Thymus (tissue), 14 donors: ENCODE measurements at places on chromosomes 12 and 14. TPM values are rescaled to one million over a fixed set of nuclear protein-coding genes. Genes with fewer than 3 reads are reported as not detected.

The KRT8 gene
- polyA plus RNA-seq: 142 TPM

DNA sequence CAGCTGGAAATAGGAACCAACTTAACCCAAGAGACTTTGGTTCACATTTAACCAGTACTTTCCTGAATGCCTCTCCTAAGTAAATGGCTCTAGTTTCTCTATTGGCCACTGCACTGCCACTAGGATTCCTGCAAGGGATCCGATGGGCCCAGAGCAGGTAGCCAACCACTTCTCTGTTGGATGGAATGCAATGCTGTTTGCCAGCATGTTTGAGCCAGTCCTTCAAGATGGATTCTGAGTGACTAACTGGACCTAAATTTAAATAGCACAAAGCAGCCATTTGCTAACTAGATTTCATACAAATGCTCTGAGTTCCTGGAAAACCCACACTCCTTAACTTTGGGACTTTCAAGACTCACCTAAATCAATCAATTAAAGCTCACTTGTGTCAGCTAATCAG is 9.5 kb upstream of the CLEC2D start:
- H3K27me3 ChIP-seq: no peaks in the 10 kb centered on the region
- peaks cover 5% of the 10 kb centered on the region for H3K4me1 ChIP-seq
- DNase-seq: no peak
- H3K4me3 ChIP-seq: no peak overlapping the region
- H3K27ac ChIP-seq: no peak overlapping the region

The AICDA gene
- polyA plus RNA-seq: 0.39 TPM

GRCh38 chr12:76117067-76117691 is 32.7 kb upstream of the NAP1L1 start:
- no peak for DNase-seq
- no peaks in the 10 kb centered on the region for H3K27me3 ChIP-seq
- H3K4me1 ChIP-seq: no peaks in the 10 kb centered on the region

The ZDHHC22 gene
- polyA plus RNA-seq: 0.05 TPM

The IFNG-AS1 gene
- polyA plus RNA-seq: 0.07 TPM

DNA sequence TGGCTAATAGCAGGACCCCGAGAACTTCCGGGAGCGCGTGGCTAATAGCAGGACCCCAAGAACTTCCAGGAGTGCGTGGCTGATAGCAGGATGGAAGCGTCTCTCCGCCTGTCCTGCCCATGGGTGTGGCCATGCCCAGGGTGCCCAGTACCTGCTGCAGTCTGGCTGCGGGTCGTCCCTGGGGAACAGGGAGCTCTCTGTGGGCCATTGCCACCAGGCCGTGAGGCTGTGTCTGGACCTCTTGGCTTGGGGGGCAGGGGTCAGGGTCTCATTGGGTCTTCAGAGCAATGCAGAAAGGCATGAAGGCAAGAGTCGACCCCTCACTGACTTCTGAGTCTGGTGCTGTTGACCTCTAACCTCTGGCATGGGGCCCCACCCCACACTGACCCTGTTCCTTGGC is 35.4 kb downstream of the PACS2 start:
- peaks cover 12% of the 10 kb centered on the region for H3K36me3 ChIP-seq
- no peak overlapping the region for H3K4me3 ChIP-seq
- peaks cover 3% of the 10 kb centered on the region for H3K4me1 ChIP-seq

- no peaks in the 10 kb centered on the region for H3K36me3 ChIP-seq
- no peaks in the 10 kb centered on the region for H3K27me3 ChIP-seq
- no peak overlapping the region for H3K4me3 ChIP-seq
- no peak overlapping the region for H3K27ac ChIP-seq
Measured at GRCh38 chr12:59401862-59402261, 194.0 kb upstream of the SLC16A7 start.

DNA sequence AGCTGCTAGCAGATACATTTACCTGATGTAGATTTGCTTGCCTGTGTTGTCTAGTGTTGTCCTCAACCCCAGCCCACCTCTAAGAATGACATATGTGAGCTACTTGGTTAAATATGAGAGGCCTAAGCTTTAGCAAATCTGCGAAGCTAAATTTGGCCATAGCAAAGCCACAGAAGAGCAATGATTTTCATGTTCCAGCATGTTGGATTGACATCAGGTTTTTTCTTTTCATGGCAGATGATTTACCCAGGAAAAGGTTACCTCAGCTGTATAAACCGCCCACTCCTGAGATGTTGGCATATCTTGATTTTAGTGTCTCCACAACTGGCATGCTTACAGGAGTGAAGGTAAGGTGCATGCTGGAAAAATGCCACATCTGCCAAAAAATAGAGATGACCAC is 36.4 kb upstream of the ATF1 start:
- DNase-seq: no peak
- no peak overlapping the region for H3K4me3 ChIP-seq
- H3K27ac ChIP-seq: no peak overlapping the region
- H3K36me3 ChIP-seq: peaks cover 70% of the 10 kb centered on the region
- H3K4me1 ChIP-seq: no peaks in the 10 kb centered on the region
- H3K27me3 ChIP-seq: no peaks in the 10 kb centered on the region

DNA sequence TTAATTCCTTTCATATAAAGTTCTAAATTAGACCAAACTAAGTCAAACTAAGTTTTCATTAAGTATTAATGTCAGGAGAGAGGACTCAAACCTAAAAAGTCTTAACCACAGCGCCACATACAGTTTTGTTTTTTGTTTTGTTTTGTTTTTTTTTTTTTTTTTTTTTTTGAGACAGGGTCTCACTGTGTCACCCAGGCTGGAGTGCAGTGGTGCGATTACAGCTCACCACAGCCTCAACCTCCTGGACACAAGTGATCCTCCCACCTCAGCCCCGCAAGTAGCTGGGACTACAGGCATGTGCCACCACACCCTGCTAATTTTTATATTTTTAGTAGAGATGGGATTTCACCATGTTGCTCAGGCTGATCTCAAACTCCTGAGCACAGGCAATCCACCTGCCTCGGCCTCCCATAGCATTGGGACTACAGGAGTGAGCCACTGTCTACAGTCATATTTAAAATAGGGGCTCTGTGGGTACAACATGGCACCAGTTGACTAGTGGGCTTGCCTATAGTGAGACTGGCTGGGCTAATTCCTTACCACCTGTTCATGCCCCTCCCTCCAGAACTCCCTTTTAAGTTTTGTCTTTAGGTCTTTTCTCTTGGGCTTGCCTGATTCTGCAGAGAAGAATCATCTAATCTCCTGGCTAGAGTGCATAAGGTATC is 110.2 kb downstream of the PPP2R5E start:
- H3K4me1 ChIP-seq: no peaks in the 10 kb centered on the region
- DNase-seq: no peak
- no peaks in the 10 kb centered on the region for H3K36me3 ChIP-seq
- H3K4me3 ChIP-seq: no peak overlapping the region
- no peak overlapping the region for H3K27ac ChIP-seq
- no peaks in the 10 kb centered on the region for H3K27me3 ChIP-seq

- H3K27ac ChIP-seq: no peak overlapping the region
- H3K4me3 ChIP-seq: no peak overlapping the region
- no peaks in the 10 kb centered on the region for H3K4me1 ChIP-seq
- no peak for DNase-seq
- H3K36me3 ChIP-seq: no peaks in the 10 kb centered on the region
- H3K27me3 ChIP-seq: no peaks in the 10 kb centered on the region
Measured at GRCh38 chr14:50272498-50272897, 39.5 kb downstream of the L2HGDH start.

The NPFF gene
- 3.7 TPM for polyA plus RNA-seq

DNA sequence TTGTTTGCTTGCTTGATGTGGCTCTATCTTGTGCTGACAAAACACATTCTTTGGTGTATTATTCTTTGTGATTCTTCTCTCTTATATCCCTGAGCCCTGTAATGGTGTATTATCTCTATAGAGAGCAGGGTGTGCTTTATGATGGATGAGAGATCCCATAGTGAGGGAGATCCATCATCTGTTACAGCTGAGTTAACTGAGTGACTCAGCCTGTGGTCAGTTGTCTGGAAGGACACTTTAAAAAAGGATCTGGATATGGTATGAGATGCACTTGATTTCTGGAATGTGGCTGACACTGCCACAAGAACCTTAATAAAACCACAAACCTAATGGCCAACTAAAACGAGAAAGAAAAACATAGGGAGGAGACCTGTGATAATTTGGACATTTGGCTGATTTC is 461.4 kb upstream of the SYT1 start:
- H3K27me3 ChIP-seq: no peaks in the 10 kb centered on the region
- no peak overlapping the region for H3K27ac ChIP-seq
- no peaks in the 10 kb centered on the region for H3K4me1 ChIP-seq
- no peaks in the 10 kb centered on the region for H3K36me3 ChIP-seq

The CLEC1A gene
- polyA plus RNA-seq: 36.0 TPM

The WNT1 gene
- polyA plus RNA-seq: 0.05 TPM

- no peak overlapping the region for H3K4me3 ChIP-seq
- H3K27ac ChIP-seq: no peak overlapping the region
- no peak for DNase-seq
- H3K4me1 ChIP-seq: peaks cover 25% of the 10 kb centered on the region
- peaks cover 18% of the 10 kb centered on the region for H3K36me3 ChIP-seq
- H3K27me3 ChIP-seq: no peaks in the 10 kb centered on the region
Measured at GRCh38 chr12:120498870-120499515, 3.1 kb downstream of the DYNLL1 start.

DNA sequence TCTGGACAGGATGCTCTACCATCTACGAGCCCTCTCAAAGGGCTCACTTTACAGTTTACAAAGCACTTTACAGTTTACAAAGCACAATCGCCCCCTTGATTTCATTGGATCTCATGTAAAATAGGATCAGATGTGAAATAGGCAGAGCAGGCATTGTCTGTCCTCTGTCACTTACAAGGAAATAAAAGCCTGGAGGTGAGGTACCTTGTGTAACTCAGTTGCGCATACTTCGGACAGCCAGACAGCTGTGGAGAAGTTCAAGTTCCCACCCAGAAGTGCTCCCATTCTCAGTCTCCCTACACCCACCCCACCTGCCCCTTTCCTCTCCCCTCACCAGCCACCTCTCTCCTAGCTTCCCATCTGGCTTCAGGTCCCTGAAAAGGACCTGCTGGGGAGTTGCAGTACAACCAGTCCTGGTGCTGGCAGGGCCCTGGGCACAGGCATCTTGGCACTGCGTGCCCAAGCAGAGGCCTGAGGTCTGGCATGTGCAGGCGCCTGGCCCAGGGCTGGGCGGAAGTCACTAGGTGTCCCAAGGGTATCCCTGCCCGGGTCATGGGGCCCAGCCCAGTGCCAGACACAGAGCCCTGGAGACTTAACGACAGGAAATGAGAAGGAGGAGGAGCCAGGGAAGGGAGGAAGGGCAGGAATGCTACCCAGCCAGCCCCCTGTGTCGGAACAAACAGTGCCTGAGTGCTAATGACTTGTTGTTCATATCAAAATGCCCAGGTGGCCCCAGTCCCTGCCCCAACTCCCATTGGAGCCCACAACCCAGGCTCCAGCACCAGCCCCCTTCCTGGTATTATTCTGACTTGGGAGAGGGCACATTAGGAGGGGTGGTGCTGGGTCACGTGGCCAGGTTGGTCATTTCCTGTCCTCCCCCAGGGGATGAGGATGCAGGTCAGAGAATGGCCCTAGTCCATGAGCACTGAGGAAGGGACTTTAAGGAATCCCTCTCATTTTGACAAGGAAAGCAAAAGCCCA is 5.4 kb downstream of the RAPGEF3 start:
- peaks cover 12% of the 10 kb centered on the region for H3K27me3 ChIP-seq
- H3K4me3 ChIP-seq: no peak overlapping the region
- no peak overlapping the region for H3K27ac ChIP-seq
- H3K4me1 ChIP-seq: peaks cover 32% of the 10 kb centered on the region
- DNase-seq: no peak

GRCh38 chr14:95328729-95329503 is 9.2 kb upstream of the CLMN start:
- H3K27ac ChIP-seq: no peak overlapping the region
- H3K4me1 ChIP-seq: no peaks in the 10 kb centered on the region
- H3K27me3 ChIP-seq: peaks cover 4% of the 10 kb centered on the region
- no peak for DNase-seq
- H3K36me3 ChIP-seq: no peaks in the 10 kb centered on the region

- H3K27ac ChIP-seq: no peak overlapping the region
- DNase-seq: no peak
- peaks cover 21% of the 10 kb centered on the region for H3K4me1 ChIP-seq
Measured at GRCh38 chr12:124469193-124469888, 98.1 kb downstream of the NCOR2 start.

- no peaks in the 10 kb centered on the region for H3K4me1 ChIP-seq
- no peak overlapping the region for H3K27ac ChIP-seq
- H3K36me3 ChIP-seq: no peaks in the 10 kb centered on the region
- no peaks in the 10 kb centered on the region for H3K27me3 ChIP-seq
- DNase-seq: no peak
Measured at GRCh38 chr12:25792031-25792430, 166.5 kb upstream of the RASSF8 start.

GRCh38 chr12:24012528-24012927 is 63.1 kb upstream of the SOX5 start:
- no peak overlapping the region for H3K4me3 ChIP-seq
- H3K27me3 ChIP-seq: no peaks in the 10 kb centered on the region
- H3K4me1 ChIP-seq: no peaks in the 10 kb centered on the region
- no peak overlapping the region for H3K27ac ChIP-seq

GRCh38 chr12:51362747-51363342 is 16.4 kb upstream of the CELA1 start:
- H3K27me3 ChIP-seq: no peaks in the 10 kb centered on the region
- peaks cover 10% of the 10 kb centered on the region for H3K4me1 ChIP-seq
- no peak overlapping the region for H3K4me3 ChIP-seq
- H3K27ac ChIP-seq: no peak overlapping the region

The SOX5 gene
- 0.64 TPM for polyA plus RNA-seq

The OSBPL8 gene
- polyA plus RNA-seq: 32.7 TPM

The FAM222A gene
- polyA plus RNA-seq: 0.78 TPM

GRCh38 chr12:82527165-82527780 is 159.4 kb upstream of the TMTC2 start:
- H3K27me3 ChIP-seq: no peaks in the 10 kb centered on the region
- no peak overlapping the region for H3K27ac ChIP-seq

The CCDC38 gene
- polyA plus RNA-seq: 0.07 TPM

- H3K27me3 ChIP-seq: peaks cover 2% of the 10 kb centered on the region
Measured at GRCh38 chr12:52506858-52507715, 13.1 kb downstream of the KRT5 start.

DNA sequence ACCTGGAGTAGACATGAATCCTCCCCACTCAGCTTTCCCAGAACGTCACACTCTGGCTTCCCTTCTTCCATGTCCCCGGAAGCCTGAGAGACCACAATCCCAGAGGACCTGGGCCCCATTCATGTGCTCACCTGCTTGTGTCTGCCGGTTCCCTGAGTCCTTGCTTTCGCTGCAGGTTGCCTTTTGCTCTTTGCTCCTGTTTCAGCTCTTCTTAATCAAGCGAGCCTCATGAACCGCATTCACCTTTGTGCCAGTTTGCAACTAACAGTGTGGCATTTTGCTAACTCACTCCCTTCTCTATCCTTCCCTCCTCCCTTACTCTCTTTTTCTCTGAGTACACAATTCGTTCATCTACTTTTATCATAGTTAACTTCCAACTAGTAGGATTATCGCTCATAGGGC is 23.1 kb downstream of the ENTPD5 start:
- H3K4me3 ChIP-seq: no peak overlapping the region
- no peaks in the 10 kb centered on the region for H3K27me3 ChIP-seq
- no peak for DNase-seq
- H3K36me3 ChIP-seq: peaks cover 3% of the 10 kb centered on the region
